Stomach (tissue), 19 donors: ENCODE measurements at places on chromosomes 7 and 10. TPM values are rescaled to one million over a fixed set of nuclear protein-coding genes. Genes with fewer than 3 reads are reported as not detected.
A peak's percentile ranks its signal among the peaks of the same experiment; 100 is the strongest.

GRCh38 chr7:113504691-113505090 lies 386.3 kb upstream of the SMIM30 start:
- H3K36me3 ChIP-seq = no peaks in the 10 kb centered on the region
- DNase-seq = no peak
- no peaks in the 10 kb centered on the region for H3K4me1 ChIP-seq
- H3K27ac ChIP-seq = no peak overlapping the region
- no peaks in the 10 kb centered on the region for H3K27me3 ChIP-seq
- H3K4me3 ChIP-seq = no peak overlapping the region

GRCh38 chr7:48255046-48255445 lies 83.8 kb downstream of the ABCA13 start:
- H3K4me1 ChIP-seq = no peaks in the 10 kb centered on the region
- no peak overlapping the region for H3K4me3 ChIP-seq
- DNase-seq = no peak
- no peak overlapping the region for H3K27ac ChIP-seq
- H3K27me3 ChIP-seq = no peaks in the 10 kb centered on the region

CALHM3 gene
- total RNA-seq = not detected

- H3K4me3 ChIP-seq = no peak overlapping the region
- H3K4me1 ChIP-seq = no peaks in the 10 kb centered on the region
- DNase-seq = no peak
Measured at GRCh38 chr7:15593382-15593781, 31.6 kb upstream of the AGMO start.

DNA sequence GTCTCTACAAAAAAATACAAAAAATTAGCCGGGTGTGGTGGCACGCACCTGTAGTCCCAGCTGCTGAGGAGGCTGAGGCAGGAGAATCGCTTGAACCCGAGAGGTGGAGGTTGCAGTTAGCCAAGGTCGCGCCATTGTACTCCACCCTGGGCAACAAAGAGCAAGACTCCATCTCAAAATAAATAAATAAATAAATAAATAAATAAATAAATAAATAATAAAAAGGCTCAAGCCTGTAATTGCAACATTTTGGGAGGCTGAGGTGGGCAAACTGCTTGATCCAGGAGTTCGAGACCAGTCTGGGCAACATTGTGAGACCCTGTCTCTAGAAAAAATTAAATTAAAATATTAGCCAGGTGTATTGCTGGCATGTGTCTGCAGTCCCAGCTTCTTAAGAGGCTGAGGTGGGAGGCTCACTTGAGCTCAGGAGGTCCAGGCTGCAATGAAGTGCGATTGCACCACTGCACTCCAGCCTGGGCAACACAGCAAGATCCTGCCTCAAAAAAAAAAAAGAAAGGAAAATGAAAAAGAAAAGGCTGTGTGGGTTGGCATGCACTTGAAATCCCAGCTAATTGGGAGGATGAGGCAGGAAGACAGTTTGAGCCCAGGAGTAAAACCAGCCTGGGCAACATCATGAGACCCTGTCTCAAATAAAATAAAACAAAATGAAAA lies 27.6 kb upstream of the SRGN start:
- no peak overlapping the region for H3K27ac ChIP-seq
- no peaks in the 10 kb centered on the region for H3K4me1 ChIP-seq
- no peaks in the 10 kb centered on the region for H3K36me3 ChIP-seq
- H3K27me3 ChIP-seq = no peaks in the 10 kb centered on the region

GRCh38 chr7:75811894-75812678 lies 1.5 kb downstream of the CCL24 start:
- no peaks in the 10 kb centered on the region for H3K27me3 ChIP-seq
- H3K36me3 ChIP-seq = no peaks in the 10 kb centered on the region
- DNase-seq = no peak
- H3K4me3 ChIP-seq = no peak overlapping the region

TMEM140 gene
- 18.7 TPM for total RNA-seq

KIAA1549 gene
- total RNA-seq = 4.1 TPM

DNA sequence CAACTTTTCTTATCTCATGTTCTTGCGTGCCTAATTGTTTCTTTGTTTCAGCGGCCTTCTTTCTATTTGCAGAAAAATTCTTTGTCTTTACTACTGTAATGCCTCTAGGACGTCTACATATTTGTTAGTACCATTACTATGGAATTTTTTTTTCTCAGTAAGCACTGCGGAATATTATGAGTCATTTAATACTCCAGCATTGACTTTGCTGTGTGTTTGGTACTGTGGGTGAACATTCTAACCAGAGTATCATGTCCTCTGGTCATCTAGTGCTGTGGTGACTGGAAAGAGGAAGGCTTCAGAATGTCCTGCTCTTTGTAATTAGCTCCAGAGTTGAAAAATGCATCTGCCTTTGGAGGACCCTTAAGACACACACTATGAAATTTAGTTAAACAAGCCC lies 58.5 kb upstream of the FERD3L start:
- no peaks in the 10 kb centered on the region for H3K36me3 ChIP-seq
- no peak overlapping the region for H3K27ac ChIP-seq
- H3K4me1 ChIP-seq = no peaks in the 10 kb centered on the region
- no peaks in the 10 kb centered on the region for H3K27me3 ChIP-seq
- no peak overlapping the region for H3K4me3 ChIP-seq
- DNase-seq = no peak

ATP5MK gene
- total RNA-seq = 127 TPM

DNA sequence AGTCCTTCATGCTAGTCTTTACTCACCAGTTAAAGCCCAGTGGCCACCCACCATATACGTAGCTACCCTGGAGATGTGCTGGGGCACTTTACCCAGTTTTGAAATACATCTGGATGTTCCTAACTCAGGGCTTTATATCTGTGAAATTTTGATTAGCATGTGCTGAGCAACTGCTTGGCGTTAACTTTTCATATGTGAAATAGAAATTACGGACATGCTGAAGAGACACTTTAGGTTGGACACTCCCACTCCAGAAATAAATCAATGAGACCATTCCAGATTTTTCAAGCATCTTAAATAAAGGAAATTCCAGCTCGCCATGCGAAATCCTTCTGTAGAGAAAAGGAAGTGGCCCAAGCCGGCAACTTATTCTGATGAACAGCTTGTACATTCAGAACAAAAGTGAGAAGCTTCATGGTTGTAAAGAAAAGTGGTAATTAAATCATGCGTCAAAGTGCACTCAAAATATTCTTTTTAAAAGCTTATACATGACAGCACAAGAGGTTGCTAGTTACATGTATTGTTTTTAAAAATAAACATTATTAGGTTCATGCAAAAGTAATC lies 153.5 kb upstream of the ITGB1 start:
- no peak overlapping the region for H3K27ac ChIP-seq
- no peak for DNase-seq

DNA sequence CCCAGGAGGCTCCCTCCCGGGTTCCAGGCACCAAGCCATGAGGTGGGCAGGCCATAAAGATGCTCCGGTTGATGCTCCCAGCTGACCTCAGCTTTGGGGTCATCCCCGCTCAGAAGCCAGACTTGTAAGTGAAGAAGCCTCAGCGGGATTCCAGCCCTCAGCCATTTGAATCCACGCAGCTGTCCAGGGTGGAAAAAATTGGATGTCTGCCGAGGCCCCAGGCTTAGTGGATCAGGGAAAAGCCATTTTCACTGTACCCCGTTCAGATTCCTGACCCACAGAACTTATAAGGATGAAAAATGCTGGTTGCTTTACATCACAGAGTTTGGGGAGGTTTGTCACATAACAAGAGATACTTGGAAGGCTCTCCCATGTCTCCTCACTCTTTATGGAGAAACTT lies 49.2 kb upstream of the CPN1 start:
- no peaks in the 10 kb centered on the region for H3K27me3 ChIP-seq
- no peaks in the 10 kb centered on the region for H3K36me3 ChIP-seq
- H3K27ac ChIP-seq = no peak overlapping the region
- H3K4me1 ChIP-seq = no peaks in the 10 kb centered on the region
- peak; percentile 56 for DNase-seq

- no peak for DNase-seq
- no peak overlapping the region for H3K4me3 ChIP-seq
- H3K27ac ChIP-seq = no peak overlapping the region
- H3K36me3 ChIP-seq = no peaks in the 10 kb centered on the region
- no peaks in the 10 kb centered on the region for H3K27me3 ChIP-seq
- H3K4me1 ChIP-seq = peaks cover 24% of the 10 kb centered on the region
Measured at GRCh38 chr10:29623797-29624196, 11.0 kb downstream of the SVIL start.

DNA sequence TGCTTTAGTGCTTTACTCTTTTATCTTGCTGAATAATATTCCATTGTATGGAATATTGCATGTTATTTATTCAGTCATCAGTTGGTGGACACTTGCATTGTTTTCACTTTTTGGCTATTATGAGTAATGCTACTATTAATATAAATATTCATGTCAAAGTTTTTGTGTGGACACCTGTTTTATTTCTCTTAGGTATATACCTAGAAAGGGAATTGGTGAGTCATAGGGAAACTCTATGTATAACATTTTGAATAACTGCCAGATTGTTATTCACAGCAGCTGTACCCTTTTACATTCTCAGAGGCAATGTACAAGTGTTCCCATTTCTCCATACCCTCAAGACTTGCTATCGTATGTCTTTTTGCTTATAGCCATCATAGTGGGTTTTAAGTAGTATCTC lies 268.7 kb downstream of the SEMA3A start:
- no peak overlapping the region for H3K27ac ChIP-seq
- no peaks in the 10 kb centered on the region for H3K4me1 ChIP-seq
- no peaks in the 10 kb centered on the region for H3K36me3 ChIP-seq
- H3K27me3 ChIP-seq = no peaks in the 10 kb centered on the region

DNA sequence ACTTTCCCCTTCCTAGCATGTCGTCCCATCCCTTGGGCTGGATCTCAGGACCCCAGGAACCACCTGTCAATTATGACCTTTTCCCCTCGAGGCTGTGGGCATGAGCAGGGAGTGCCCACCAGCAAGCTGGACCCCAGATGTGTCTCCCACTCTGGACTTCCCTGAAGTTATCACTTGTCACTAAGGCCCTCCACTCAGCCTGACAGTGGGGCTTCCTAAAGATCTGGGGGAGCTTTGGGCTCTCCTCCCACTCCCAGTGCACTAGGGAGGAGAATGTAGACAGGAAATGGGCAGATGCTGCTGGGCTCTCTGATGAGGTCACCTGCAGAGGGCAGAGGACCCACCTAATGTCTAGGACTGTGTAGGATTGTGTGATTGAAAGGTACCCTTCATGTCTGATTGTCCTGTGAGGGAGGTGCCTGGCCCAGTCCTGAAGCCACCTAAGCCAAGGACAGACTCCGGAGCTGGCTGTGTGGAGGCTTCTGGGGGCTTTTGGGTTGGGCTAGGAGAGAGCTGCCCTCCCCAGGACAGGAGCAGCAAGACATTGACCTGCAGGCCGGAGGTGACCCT lies 18.7 kb downstream of the MYO1G start:
- H3K27me3 ChIP-seq = peaks cover 27% of the 10 kb centered on the region
- peaks cover 14% of the 10 kb centered on the region for H3K4me1 ChIP-seq
- no peaks in the 10 kb centered on the region for H3K36me3 ChIP-seq
- no peak overlapping the region for H3K27ac ChIP-seq
- no peak overlapping the region for H3K4me3 ChIP-seq

AGFG2 gene
- total RNA-seq = 16.4 TPM

DNA sequence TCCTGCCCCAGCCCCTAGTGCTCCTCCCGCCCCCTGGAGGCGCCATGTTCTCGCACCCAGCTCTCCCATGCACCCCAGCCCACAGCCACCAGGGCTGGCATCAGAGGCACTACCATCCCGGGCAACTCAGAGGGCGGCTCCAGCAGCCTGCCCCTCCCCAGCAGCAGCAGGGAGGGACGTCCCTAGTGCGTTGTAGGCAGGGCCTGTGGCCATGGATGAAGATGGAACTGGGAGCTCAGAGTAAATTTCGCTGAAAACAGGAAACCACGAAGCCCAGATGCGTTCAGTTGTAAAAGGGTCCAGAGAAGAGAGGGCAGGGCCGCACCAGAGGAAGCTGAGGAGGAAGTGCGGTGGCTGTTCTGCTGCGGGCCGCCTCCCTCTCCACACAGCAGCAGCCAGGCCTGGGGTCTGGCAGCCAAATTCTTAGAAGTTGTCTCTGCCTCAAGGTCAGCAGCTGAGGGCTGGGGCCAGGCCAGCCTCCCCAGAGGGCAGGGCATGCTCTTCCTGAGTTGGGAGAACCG lies 24.6 kb downstream of the VSIR start:
- peaks cover 41% of the 10 kb centered on the region for H3K36me3 ChIP-seq
- DNase-seq = peak; percentile 62
- H3K27ac ChIP-seq = peak overlapping the region; percentile 80
- H3K4me3 ChIP-seq = no peak overlapping the region
- peaks cover 51% of the 10 kb centered on the region for H3K4me1 ChIP-seq

GRCh38 chr7:134473861-134474291 lies 15.0 kb upstream of the AKR1B1 start:
- DNase-seq = no peak
- H3K27ac ChIP-seq = no peak overlapping the region
- no peaks in the 10 kb centered on the region for H3K27me3 ChIP-seq

GRCh38 chr7:133255486-133255885 lies 2.6 kb downstream of the EXOC4 start:
- H3K4me3 ChIP-seq = no peak overlapping the region
- no peak for DNase-seq
- no peaks in the 10 kb centered on the region for H3K36me3 ChIP-seq
- H3K27me3 ChIP-seq = no peaks in the 10 kb centered on the region

DNA sequence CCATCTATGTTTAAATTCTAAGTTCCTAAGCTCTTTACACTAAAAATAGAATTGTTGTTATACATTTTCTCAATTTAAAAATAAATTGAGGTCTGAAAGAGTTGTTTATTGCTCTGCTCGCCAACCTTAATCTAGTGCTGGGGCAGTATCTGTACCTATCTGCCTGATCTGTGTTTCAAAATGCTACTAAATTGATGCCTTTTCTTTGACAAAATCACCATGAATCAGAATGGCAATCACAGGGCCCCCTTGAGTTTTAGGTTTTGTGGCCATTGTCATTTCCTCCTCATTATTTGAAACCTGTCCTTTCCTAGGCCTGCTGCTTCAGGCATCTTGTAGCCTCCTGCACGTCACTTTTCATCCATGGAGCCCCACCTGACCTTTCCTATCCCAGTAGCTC lies 301.5 kb downstream of the EXOC4 start:
- H3K27me3 ChIP-seq = no peaks in the 10 kb centered on the region
- DNase-seq = no peak
- no peaks in the 10 kb centered on the region for H3K36me3 ChIP-seq
- no peaks in the 10 kb centered on the region for H3K4me1 ChIP-seq

DNA sequence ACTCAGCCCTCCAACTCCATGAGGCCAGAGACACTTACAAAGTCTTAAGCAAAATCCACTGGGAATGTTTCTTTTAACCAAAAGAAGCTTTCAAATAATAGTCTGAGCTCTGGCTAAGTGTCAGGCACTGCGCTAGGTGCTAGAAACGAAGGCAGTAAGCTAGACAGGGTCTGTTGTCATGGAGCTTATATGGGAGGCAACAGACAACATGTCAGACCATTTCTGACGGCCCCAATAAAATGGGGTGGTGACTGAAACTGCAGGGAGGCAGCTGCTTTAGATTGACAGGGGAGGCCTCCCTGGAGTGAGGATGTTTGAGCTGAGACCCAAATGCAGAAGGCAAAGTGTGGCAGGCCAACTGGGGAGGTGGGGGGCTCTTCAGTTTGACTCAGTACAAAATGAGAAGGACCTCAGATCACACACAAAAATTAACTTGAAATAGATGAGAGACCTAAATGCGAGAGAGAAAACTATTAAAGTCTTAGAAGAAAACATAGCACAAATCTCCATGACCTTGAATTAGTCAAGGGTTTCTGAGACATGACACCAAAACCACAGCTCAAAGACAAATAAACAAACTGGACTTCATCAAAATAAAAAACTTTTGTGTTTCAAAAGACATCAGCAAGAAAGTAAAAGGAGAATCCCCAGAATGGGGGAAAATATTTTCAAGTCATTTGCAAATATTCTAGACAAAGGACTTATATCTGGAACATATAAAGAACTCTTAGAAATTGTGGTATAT lies 40.6 kb downstream of the SH3PXD2A start:
- no peak overlapping the region for H3K27ac ChIP-seq
- DNase-seq = no peak
- no peak overlapping the region for H3K4me3 ChIP-seq
- peaks cover 39% of the 10 kb centered on the region for H3K4me1 ChIP-seq
